ENCODE measurements at places on chromosomes 7 and 10.
A peak's percentile ranks its signal among the peaks of the same experiment; 100 is the strongest.

GRCh38 chr7:158645842-158646241 is 58.2 kb upstream of the PTPRN2 start:
- DNase-seq = no peak

- DNase-seq = no peak
These were observed 37.2 kb upstream of the TMEM273 start for GRCh38 chr10:49225218-49225876.

- DNase-seq = no peak
These were observed 202.2 kb downstream of the AUTS2 start for GRCh38 chr7:69800495-69800894.

GRCh38 chr7:88289564-88290025 is 17.1 kb downstream of the STEAP4 start:
- DNase-seq = no peak

GRCh38 chr7:24291271-24291670 is 7.3 kb downstream of the NPY start:
- DNase-seq = no peak

GRCh38 chr7:84914598-84914997 is 272.3 kb downstream of the SEMA3D start:
- no peak for DNase-seq

DNA sequence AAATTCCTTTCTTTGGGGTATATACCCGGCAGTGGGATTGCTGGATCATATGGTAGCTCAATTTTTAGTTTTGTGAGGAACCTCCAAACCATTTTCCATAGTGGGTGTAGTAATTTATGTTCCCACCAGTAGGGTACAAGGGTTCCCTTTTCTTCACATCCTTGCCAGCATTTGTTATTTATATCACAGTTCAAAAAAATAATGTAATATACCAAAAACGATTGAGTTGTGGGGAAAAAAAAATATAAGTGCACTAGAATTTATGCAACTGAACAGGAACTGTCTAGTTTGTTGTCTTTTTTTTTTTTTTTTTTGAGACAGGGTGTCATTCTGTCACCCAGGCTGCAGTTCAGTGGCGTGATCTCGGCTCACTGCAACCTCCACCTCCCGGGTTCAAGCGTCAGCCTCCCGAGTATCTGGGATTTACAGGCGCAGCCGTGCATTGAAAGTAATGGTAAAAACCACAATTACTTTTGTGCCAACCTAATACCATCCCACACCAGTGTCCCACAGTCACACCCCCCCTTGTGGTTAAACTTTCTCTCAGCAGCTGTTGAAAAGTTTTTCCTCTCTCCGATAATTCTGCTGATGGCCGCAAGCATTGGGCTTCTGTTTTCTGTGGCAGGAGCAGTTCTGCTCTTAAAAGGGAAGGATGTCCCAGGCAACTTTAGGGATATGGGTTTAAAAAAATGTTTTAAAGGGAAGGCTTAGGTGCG is 6.8 kb upstream of the LAT2 start:
- peak; percentile 80 for DNase-seq

- DNase-seq = peak; percentile 84
These were observed 85.4 kb downstream of the ICA1 start for GRCh38 chr7:8176370-8177081.

GRCh38 chr7:2317556-2318293 is 3.5 kb upstream of the SNX8 start:
- no peak for DNase-seq

DNA sequence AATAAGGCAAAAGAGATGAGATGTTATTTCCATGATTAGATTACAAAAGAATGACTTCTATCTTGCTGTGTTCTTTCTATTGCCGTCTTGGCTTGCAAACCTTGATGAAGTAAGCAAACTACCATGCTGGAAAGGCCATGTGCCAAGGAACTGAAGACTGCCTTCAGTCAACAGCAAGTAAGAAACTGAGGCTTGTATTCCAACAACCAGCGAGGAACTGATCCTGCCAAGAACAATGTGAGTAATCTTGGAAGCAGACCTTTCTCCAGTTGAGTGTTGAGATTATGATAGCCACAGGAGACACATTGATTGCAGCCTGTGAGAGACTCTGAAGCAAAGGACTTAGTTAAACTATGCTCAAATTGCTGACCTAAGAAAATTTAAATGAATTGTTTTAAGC is 164.6 kb upstream of the GRM3 start:
- DNase-seq = no peak

DNA sequence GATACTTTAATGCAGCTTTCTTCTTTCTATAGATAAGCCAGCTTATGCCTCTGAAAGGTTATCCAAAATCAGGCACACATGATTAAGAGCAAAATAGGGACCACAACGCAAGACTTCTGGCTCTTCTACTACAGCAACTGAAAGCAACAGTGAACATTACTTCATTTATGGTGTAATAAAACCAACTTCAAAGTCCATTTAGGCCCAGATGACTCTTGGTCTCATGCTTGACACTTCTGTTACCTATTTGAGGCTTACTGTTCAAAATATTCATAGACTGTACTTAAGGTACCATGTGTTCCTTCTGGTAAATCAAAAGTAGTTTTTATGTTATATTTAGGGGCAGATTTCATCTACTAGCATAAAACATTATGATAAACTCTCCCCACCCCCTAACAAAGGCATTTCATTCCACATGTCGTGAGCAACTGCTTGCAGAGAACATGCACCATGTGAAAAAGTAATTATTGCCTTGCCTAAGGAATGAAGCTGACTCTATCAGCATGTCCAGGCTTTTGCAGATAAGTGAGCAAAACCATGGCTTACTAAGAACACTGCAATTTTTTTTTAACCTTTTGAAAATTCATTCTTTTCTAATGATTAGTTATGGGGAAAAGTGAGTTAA is 154.9 kb upstream of the ITGB1 start:
- no peak for DNase-seq

GRCh38 chr10:50533296-50533695 is 90.5 kb downstream of the SGMS1 start:
- no peak for DNase-seq

DNA sequence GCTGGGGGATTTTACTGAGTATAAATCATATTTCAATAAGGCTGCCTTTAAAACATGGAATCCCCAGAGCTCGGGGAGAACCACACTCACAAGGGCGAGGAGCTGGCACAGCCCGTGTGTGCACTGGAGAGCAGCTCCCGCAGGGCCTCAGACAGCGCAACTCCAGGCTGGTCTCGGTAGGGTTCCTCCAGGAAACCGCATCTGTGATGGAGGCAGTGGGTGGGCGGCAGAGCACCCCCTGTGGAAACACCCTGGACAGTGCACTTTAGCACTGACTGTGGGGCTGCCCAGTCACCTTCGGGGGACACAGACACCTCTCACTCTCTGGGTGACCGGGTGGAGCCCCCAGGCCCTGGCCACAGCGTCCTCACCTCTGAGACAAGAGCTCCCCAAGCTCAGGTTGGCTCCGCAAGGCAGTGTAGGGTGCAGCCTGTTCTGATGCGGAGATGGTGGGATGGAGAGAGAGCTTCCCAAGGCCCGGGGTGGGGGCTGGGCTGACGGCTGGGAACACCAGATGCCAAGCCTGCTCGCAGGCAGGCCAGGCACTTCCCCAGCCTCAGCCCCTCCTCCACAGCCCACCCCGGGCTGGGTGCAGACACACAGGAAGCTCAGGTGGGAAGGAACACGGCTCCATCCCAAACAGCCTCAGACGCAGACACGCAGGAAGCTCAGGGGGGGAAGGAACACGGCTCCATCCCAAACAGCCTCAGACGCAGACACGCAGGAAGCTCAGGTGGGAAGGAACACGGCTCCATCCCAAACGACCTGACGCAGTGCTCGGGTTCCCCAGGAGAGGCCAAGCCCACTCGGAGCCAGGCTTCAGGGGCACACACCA is 224.4 kb downstream of the MAD1L1 start:
- DNase-seq = no peak
